ENCODE measurements at places on chromosomes 5 and 9.

DNA sequence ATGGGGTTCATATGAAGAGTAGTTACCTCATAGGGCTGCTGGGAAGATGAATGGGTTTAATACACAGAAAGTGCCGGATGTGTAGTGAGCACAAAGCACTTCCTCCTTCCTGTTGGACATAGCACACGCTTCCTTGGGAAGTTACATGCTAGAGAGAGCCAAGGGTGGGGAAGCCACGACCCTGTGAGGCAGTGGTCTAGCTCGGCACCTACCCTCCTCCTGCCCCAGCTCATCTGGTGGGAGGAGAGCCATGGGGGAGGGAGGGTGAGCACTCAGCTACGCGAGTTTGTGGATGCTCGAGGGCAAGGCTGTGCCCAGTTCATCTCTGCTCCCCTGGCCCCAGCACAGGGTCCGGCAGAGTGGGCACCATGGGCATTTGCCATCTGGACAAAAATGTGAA is 43.6 kb upstream of the NEK6 start:
- no peak for DNase-seq

DNA sequence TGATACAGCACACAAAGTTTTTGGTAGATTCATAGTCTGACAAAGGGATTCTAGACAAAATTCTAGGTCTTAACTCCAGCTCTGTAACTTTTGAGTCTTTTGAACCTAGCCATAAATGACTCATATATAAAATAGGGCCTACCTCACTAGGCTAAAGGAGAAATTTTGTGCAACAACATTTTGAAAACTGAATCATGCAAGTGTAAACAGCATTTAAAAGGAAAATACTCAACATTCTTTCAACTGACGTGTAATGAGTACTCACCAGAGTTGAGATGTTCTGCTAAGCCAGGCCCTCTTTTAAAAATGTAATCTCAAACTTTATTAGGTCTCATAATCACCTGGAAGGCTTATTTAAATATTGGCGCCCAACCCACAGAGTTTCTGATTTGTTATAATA is 113.2 kb downstream of the STK32A start:
- no peak for DNase-seq

DNA sequence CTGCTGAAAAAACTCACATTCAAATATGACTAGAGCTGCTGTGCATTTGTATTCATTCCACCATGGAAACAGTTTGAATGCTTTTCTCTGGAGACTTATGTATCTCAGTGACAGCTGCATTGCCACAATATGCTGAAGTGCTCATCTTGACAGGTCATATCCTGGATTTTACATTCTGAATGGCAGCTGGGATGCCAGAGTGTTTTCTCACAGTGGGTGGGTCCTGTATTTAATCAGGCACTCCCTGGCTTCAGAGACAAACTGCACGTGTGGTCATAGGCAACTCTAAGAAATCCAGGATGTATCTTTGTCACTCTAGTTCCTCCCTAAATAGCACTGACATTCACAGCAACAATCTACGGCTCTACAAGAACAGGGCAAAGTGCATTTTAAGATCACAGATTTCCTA is 75.6 kb downstream of the ST8SIA4 start:
- DNase-seq, result no peak

- no peak for DNase-seq
These were observed 138.1 kb downstream of the EMB start for GRCh38 chr5:50302815-50303490.

GRCh38 chr5:175797521-175798038 is 73.8 kb upstream of the CPLX2 start:
- no peak for DNase-seq

DNA sequence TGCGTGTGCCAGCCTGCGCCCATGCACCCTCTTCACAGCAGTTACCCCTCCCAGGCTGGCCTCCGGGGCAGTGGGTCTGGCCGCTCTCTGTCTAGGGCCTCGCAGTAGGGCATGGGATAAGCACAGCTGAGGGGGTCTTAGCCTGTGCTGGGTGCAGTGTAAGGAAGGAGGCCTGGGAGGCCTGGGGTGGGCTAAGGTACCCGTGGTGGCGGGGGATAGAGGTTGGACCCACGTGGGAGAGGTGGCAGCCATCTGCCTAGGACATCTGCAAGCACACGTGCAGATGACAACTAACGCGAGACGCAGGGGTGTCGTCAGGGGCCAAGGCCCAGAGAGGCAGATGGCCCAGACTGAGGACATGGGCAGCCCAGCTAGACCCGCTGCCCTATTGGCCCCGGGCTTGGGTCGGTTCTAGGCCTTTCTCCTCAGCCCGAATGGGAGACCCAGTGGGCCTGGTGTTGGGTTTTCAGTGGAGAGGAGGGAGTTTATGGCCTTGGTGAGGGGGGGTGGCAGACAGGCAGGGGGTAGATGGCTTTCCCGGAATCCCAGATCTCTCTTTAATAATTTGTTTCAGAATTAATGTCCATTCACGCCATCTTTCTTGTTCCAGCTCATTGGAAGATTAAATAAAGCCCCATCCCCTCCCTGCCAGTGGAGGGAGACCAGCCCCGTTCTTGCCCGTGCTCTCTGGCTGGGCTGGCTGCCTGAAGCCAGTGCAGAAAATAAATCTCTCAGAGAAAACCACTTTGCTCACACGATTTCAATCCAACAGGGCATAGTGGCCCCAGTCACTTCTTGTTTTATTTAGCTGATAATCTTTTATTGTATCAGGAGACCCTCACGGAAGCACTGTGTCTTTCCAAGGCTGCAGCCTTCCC is 154.2 kb downstream of the GAPVD1 start:
- no peak for DNase-seq

- DNase-seq, result no peak
These were observed 32.6 kb upstream of the GOLPH3 start for GRCh38 chr5:32206509-32207354.

GRCh38 chr5:1761453-1761755 is 38.2 kb downstream of the MRPL36 start:
- no peak for DNase-seq

GRCh38 chr5:93990504-93991070 is 249.2 kb upstream of the POU5F2 start:
- DNase-seq, result no peak

GRCh38 chr5:65483546-65484346 is 2.0 kb upstream of the ADAMTS6 start:
- peak; percentile 71 for DNase-seq

GRCh38 chr9:6827439-6828145 is 69.8 kb downstream of the KDM4C start:
- peak; percentile 13 for DNase-seq
